ENCODE measurements at places on chromosomes 5 and 9.

GRCh38 chr5:115375893-115376292 lies 79.4 kb upstream of the CCDC112 start:
- no peak for DNase-seq

- DNase-seq: no peak
Measured at GRCh38 chr5:137486707-137487106, 12.4 kb downstream of the SPOCK1 start.

- DNase-seq: peak; percentile 33
Measured at GRCh38 chr5:170100066-170100943, 5.4 kb upstream of the FOXI1 start.

DNA sequence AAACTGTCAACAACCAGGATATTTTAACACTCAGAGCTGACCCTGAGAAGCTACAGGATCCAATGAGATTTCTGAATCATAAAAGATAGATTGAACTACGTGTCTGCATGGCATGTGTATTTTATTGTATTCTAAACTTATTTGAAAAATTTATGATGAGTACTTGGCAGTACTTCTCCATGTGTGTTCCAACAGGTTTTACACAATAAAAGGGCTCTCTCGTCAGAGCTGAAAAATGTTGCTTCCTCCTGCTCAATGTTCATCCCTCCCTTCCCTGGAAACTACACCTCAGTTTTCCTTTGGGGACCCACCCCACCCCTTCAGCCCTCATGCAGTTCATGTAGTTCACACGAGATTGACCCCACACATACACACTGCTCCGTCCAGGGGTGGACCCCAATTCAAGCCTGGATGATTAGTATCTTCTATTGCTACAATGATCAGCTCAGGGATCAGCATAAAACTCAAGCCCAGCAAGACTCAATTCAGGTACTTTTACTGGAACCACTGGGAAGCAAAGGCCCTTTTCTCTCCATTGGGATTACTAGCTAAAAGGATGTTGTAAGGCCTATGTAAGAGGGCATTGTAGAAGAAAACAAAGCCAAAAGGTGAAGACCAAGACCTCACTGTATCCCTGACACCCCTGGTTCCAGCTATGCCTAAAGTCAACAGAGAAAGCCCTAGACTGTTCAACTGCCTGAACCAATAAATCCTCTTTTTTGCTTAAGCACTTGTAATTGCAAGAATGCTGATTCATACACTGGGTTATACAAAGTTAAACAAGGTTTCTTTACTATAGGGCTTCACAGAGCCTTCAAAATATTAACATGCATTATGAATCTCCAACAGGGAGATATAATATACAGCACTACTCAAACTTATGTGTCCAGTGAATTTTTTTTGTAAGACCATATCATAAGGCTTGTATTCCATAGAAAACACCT lies 112.6 kb downstream of the SAXO1 start:
- no peak for DNase-seq

- no peak for DNase-seq
Measured at GRCh38 chr5:167792514-167792913, 498.9 kb upstream of the WWC1 start.

DNA sequence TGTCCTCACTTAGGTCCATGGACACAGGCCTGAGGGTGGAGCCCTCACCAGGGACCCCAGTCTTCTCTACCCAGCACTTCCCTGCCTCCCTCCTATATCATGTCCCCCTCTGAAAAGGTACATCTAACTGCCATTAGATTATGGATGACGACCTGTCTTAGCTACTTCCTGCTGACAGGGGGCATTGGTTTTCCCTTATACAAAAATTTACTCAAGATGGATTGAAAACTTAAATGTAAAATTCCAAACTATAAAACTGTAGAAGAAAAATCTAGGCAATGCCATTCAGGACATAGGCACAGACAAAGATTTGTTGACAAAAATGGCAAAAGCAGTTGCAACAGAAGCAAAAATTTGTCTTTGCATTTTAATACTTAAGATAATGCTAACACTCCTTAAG lies 623.2 kb upstream of the FAM174A start:
- DNase-seq: no peak

DNA sequence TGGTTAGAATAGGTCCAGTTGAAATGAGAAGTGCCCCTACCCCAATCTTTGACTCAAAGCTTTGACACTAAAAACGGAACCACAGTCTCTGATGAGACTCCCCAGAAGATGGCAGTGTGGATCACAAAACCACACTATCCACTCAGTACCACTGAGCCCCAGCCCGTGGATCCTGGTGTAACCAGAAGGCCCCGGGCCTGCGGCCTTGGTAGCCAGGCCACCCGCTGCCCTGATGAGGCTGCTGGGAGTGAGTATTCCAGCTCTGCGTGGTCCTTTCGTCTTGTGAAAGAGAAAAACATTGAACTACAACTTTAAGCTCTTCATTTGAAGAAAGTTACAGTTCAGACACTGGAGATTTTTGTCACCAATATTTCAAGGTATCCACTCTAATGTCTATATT lies 42.2 kb upstream of the FBP1 start:
- DNase-seq: peak; percentile 22

DNA sequence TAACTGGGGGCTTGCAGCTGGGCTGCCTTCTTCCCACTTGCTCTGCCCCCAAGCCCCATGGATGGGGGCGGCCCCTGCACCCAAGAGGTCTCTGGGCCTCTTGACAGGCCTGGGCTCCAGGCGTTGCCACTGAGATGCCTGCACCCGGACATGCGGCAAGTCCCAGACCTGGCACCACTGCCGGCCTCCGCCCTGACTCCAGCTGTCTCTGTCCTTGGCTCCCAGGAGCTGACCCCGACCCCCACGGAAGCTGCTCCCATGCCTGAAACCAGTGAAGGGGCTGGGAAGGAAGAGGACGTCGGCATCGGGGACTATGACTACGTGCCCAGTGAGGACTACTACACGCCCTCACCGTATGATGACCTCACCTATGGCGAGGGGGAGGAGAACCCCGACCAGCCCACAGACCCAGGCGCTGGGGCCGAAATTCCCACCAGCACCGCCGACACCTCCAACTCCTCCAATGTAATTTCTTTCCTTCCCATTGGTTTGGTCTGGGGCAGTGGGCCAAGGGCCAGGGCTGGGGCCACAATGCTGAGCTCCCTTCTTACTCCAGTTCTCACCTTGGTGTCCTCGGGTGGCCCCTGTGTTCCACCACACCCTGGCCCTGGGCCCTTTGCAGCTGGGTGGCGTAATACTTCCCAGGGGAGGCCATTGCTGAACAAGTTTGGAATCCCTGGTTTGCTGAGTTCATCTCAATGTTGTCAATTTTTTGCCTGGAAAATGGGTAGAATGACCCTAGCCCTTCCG lies 88.6 kb downstream of the COL5A1 start:
- DNase-seq: no peak

DNA sequence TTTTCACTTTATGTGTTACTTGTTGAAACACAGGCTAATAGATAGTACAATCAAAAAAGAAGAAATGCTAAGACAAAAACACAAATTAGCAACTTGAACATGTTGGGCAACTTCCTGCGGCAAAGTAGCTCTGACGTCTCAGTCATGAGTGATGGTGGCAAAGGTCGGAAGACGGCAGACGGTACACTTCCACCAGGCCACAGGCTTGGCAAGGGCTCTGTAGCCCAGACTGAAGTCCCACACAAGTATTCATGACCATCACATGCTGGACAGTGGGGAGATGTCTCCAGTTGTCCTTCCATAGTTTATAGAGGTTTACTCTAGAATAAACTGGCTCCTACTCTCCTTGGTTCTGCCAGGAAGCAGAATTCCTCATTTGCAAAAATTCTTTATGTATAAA lies 831.3 kb downstream of the MTRR start:
- DNase-seq: no peak

- peak; percentile 34 for DNase-seq
Measured at GRCh38 chr9:87119328-87119881, 172.1 kb upstream of the GAS1 start.

GRCh38 chr5:138438724-138439476 lies at the start of gene REEP2:
REEP2 (plus strand) TSS chr5:138439057; CDS start chr5:138439209, 152 bp downstream.
- DNase-seq: peak; percentile 4

DNA sequence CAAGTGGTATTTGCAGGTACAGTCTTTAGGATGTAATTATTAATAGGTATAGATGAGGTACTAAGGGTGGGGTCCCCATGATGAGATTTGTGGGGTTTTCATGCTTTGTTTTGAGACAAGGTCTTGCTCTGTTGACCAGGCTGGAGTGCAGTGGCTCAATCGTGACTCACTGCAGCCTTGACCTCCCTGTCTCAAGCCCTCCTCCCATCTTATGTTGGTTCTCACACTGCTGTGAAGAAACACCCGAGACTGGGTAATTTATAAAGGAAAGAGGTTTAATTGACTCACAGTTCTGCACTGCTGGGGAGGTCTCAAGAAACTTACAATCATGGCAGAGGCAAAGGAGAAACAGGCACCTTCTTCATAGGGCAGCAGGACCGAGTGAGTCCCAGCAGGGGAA lies 217.5 kb downstream of the CDK5RAP2 start:
- no peak for DNase-seq

GRCh38 chr5:151270599-151270998 lies 17.6 kb downstream of the GM2A start:
- DNase-seq: no peak

GRCh38 chr9:14912859-14913258 lies 2.6 kb upstream of the FREM1 start:
- no peak for DNase-seq

DNA sequence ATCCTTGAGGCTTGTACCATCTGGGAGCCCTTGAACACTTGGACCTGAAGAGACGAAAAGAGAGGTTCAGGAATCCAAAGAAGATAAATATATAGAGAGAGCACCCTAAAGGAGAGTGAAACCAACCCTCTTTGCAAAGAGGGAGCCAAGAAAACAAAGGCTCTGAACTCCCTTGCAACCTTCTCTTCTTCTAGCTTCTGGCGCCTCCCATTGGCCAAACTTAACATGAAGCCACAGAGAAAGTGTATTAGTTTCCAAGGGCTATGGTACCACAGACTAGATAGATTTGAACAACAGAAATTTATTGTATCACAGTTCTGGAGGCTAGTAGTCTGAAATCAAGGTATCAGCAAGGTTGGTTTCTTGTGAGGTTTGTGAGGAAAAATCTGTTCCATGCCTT lies 175.1 kb downstream of the HCN1 start:
- no peak for DNase-seq

DNA sequence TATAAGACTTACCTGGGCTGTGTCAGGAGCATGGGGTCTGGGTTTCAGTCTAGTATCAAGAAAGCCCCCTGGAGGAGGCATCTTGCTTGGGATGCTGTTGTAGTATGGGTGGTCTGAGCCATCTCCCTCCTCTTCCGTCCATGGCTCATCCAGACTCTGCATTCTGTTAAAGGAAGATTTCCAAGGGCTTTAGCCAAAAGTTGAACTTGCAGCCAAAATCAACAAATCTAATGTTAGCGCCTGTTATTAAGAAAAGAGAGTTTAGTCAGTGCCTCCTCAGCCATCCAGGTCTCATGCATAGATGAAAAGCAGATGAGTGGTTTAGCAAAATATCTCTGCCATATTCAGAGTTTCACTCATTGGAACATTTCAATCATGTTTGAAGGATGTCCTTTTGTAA lies 55.6 kb downstream of the S1PR3 start:
- DNase-seq: no peak
